ENCODE measurements at places on chromosomes 5 and 9.
A peak's percentile ranks its signal among the peaks of the same experiment; 100 is the strongest.

GRCh38 chr9:95570646-95571045, 53.9 kb upstream of the PTCH1 start:
- no peak for DNase-seq

DNA sequence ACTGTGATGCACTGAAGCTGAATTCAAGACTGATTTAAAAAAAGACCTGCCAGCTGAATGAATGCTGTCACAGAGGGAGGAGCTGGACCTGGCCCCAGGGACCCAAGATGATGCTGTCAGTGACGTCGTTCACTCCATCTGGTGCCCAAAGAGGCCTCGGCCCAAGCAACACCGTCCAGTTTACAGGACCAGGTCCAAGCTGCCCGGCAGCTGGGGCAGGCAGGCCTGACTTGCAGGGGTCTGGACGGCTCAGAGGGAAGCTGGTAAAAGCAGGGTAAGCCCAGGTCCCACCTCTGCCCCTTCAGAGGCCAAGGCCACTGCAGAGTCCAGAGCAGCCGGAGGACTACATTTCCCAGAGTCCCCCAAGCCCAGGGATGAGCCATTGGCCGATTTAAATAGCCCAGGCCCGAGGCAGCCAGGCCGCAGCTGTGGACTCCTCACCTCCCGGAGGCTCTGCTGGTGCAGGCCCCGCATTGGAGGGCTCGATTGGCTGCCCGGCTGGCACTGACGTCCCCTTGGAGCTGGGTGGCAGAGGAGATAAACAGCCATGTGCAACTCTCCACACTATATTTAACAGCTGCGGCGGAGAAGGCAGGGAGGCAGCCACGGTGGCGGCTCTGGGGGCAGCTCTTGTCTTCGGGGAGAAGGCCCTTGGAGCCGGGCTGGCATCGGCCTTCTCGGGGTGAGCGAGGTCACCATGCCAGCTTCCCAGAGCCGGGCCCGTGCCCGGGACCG, at the start of gene PLPP7:
Gene PLPP7, plus strand, starts transcription at position 423 of the 735 bp plus-strand sequence. Its CDS starts 275 bp downstream, at position 698.
- no peak for DNase-seq

DNA sequence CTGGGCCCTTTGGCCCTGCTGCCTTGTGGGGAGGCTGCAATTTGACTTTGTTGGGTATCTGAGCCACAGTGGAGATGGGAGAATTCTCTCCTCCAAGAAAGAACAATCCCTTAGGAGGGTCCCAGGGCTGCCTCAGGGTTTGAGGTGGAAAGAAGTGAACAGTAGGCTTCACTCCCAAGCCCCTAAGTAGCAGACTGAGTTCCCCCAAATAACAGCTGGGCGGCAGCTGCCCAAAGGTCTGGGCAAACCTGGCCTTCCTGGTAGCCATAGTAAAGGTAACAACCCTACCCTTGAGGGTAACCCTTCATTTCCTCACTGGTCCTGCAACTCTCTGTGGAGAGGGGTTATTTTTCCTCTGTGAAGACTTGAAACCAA, 746 bp downstream of the RGS3 start:
- no peak for DNase-seq

- DNase-seq: no peak
These were observed 3.3 kb upstream of the TSLP start for GRCh38 chr5:111068213-111068612.

DNA sequence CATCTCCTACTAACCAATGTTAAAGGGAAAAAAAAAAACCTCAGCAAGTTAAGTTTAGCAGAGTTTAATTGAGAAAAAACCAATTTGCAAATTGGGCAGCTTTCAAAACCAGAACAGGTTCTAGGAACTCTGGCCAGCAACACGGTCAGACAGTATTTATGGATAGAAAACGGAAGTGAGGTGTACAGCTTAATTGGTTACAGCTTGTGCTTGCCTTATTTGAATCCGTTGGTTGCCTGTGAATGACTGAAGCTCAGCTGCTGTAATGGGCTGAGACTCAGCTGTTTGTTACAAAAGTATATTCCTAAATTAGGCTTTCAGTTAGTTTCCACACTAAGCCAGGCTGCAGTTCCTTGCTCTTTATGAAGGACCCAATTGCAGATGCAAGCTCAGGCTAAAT, 217.0 kb downstream of the SREK1 start:
- no peak for DNase-seq

GRCh38 chr5:136802383-136802782, 437.0 kb upstream of the TRPC7 start:
- no peak for DNase-seq

GRCh38 chr5:68515514-68515913, 300.0 kb downstream of the PIK3R1 start:
- DNase-seq: no peak

- no peak for DNase-seq
These were observed 38.9 kb downstream of the RXRA start for GRCh38 chr9:134365115-134365596.

- no peak for DNase-seq
These were observed 25.8 kb downstream of the CAST start for GRCh38 chr5:96687812-96688453.

DNA sequence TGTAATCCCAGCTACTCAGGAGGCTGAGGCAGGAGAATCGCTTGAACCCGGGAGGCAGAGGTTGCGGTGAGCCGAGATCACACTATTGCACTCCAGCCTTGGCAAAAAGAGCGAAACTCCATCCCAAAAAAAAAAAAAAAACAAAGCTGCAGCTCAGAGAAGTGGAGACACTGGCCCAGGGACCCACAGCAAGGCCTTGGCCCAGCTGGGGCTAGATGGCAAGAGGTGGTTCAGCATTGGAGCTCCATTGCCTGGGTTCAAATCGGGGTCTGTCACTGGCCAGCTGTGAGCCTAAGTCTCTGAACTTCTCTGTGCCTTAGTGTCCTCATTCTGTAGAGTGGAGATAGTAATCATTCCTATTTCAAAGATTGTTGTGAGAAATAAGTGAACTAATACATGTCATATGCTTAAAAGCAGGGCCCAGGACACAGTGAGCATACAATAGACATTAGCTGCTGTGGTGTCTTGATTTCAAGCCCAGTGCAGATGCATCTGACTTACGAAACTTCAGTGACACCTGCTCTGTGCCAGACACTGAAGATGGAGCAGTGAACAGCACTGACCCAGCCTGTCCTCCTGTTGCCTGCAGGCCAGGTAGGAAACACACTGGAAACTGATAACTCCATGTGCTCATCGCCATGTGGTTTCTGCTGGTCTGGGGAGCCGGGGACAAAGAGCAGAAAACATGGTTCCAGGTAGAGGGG, 127.7 kb downstream of the C9orf50 start:
- DNase-seq: no peak

DNA sequence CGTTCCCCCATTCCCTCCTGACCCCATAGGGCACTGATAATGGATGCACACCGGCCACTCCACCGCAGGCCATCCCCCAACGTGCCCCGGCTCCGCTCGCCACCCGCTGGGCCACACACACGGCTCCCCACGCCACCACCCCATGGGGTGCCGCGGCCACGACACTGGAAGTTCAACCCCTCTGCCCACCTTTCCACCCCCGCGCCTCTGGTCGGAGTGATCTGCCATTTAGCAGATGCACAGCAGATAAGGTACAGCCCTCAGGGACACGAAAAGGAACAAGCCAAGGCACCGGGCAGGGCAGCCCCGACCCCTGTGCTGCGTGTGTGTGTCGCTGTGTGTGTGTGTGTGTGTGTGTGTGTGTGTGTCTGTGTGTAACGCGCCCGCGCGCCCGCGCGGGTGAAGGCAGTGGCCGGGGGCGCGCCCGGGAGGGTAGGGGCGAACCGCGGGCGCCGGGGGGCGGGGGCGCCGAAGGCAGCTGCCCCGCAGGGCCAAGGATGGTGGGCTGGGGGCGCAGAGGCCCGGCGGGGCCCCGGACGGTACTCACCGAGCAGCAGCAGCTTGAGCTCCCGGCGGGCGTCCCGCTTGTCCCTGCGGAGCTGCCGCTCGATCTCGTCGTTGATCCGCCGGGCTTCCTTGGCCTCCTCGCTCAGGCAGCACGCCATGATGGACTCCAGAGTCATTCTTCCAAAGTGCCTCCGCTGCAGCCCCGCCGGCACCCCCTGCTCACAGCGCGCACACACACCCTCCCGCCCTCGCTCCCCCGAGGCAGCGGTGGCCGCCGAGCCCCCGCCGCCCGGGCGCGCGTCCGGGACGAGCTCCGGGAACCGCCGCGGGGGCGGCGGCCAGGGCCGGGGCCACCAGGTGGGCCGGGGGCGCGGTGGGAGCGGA, 813 bp downstream of the GNAQ start:
- peak; percentile 16 for DNase-seq
